ENCODE measurements at places on chromosomes 5 and 9.

GRCh38 chr5:78907255-78907891 lies 77.7 kb downstream of the ARSB start:
- peak; percentile 84 for DNase-seq

GRCh38 chr5:83559118-83559785 lies 87.7 kb downstream of the VCAN start:
- DNase-seq = no peak

- no peak for DNase-seq
Observed at GRCh38 chr9:116383133-116383532, 229.5 kb downstream of the PAPPA start.

- DNase-seq = no peak
Observed at GRCh38 chr5:180102636-180103035, 31.1 kb upstream of the RNF130 start.

DNA sequence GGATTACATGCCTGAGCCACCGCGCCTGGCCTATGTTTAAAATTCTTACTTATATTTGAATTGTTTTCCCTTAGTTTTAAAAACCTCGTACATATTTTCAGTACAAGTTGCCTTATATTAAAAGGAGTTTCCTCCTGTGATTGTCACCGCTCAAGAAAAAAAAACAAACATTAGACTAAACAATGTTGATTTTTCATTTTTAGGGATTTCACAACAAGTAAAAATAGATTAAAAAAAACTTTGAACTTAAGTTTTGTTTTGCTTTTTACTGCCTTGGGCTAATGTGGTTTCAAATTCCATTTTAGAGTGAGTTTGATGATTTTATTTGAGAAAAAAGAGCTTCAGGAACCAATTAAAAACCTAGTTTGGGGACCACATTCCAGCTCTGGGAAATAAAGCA lies 1196.6 kb upstream of the CDH18 start:
- no peak for DNase-seq

GRCh38 chr5:131206772-131207171 lies 36.0 kb downstream of the LYRM7 start:
- DNase-seq = no peak

- peak; percentile 43 for DNase-seq
Observed at GRCh38 chr5:138978080-138978479, 102.9 kb upstream of the LRRTM2 start.

DNA sequence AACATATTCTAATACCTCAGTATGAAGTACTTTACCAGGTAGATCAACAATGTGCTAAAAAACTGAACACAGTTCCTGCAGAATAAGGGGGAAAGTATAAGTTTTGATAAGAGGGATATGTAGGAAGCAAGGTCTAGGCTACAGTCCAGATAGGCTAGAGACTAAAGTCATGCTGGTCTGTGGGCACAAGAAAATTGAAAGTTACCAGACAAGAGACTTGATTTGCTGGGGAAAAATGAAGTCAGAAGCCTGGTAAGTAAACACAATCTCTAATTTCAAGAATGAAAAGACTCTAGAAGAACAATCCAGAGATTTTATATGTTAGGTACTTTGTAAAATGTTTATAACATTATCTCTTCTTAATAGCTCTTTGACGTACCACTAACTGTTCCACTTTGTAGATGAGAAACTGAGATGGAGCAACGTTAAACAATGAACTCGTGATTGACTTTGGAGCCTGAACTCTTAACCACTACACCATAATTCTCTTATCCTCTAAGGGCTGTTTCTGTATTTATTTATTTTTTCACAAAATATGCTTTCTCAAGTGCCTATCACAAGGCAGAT lies 19.5 kb downstream of the ADAMTS6 start:
- no peak for DNase-seq

- peak; percentile 11 for DNase-seq
Observed at GRCh38 chr5:111313017-111313724, 89.0 kb downstream of the CAMK4 start.

DNA sequence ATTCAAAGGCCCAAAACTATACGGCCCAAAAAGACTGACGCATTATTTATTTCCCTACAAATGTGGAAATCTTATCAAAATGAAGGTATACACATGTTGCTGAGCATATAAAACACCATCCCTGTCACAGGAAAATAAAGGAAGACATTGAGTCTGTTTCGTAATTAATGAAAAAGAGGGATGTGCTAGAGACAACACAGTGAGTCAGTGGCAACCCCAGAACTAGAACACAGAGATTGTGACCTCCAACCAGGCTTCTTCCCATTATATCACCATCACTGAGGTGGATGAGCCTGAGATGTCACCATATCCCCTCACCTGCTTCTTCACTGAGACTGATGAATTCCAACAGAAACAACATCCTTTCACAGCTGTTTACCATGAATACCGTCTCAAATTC lies 3.8 kb downstream of the NDUFA8 start:
- no peak for DNase-seq

GRCh38 chr5:173217626-173218397 lies 17.2 kb downstream of the NKX2-5 start:
- no peak for DNase-seq

DNA sequence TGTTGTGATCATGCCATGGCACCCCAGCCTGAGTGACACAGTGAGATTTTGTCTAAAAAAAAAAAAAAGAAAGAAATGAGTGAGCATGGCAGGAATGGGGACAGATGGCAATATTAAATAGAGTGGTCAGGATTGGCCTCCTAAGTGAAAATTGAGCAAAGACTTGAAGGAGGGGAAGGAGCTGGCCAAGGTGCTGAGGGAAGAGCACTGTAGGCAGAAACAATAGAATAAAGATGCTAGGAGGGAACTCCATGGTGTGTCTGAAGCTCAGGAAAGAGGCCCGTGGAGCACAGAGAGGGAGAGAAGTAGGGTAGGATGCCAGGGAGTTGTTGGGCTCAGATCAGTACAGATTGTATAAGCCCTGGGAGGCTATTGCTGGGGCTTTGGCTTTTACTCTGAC lies 64.4 kb upstream of the PCAT7 start:
- DNase-seq = no peak

DNA sequence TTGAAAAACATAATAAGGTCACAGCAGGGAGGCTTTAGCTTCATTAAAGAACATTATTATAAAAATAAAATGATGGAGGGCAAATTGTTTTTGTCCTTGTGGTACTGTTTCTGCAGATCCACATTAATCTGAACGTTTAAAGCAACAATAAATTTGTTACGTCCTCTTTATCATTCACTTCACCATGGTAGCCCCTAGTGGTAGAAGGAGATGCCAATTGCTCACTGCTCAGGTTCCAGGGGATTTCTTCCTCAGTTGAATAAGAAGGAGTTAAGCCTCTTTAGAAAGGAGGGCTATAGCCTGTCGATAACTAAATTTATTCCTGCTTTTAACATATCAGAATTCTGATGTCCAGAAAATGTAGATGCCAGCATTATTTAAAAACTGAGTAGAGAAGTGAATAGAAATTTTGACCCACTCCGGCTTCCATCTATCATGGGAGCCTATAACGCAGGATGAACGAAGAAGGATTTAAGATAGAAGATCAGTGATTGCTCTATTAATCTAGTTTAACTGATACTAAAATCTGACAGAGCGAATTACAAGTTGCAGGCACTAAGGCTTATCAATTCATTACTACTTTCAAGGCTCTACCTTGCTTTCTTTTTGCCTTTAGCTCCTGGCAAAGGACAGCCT lies 692.3 kb downstream of the PTPRD start:
- no peak for DNase-seq

- no peak for DNase-seq
Observed at GRCh38 chr9:119302988-119303698, 66.1 kb downstream of the BRINP1 start.

GRCh38 chr9:115627511-115627910 lies 509.6 kb upstream of the TNC start:
- no peak for DNase-seq

DNA sequence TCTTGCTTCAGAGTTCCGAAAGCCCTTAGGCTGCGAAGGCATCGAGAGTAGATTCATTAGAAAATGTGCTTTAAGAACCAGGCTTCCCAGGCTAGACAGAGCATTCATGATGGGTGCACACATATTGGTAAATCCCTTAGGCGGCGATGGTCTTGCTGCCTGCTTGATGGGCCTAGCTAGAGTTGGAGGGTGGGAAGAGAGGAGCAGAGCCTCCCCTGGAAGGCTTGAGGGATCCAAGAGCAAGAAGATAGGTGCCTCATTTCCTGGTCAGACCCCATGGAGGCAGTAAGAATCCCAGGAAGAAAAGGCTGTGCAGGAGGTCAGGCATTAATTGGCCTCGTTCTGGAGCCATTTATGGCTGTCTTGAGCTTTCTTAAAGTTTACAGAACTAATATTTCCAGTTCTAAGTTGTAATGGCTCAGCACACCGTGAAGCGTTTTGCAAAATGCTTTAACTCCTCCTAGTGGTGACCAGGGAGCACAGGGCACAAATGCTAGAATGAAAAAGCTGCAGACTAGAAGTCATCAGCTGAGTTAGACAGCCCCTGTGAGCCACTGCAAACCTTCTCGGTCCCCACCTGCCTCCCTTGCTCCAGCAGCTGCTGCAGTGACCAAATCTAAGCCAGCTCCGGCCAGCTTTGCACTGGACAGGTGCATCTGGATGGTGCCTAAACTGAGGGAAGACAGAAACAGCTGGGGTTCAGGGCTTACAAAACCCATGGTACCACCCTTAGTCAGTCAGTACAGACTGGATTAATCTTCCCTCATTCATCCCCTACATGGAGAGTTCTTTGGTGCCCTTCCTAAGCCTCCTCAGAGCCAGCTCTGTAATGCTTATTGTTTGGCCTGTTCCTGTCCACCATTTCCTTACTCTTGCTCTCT lies 14.7 kb downstream of the SLC45A2 start:
- peak; percentile 82 for DNase-seq

GRCh38 chr9:111050819-111051218 lies 12.5 kb upstream of the LPAR1 start:
- no peak for DNase-seq

DNA sequence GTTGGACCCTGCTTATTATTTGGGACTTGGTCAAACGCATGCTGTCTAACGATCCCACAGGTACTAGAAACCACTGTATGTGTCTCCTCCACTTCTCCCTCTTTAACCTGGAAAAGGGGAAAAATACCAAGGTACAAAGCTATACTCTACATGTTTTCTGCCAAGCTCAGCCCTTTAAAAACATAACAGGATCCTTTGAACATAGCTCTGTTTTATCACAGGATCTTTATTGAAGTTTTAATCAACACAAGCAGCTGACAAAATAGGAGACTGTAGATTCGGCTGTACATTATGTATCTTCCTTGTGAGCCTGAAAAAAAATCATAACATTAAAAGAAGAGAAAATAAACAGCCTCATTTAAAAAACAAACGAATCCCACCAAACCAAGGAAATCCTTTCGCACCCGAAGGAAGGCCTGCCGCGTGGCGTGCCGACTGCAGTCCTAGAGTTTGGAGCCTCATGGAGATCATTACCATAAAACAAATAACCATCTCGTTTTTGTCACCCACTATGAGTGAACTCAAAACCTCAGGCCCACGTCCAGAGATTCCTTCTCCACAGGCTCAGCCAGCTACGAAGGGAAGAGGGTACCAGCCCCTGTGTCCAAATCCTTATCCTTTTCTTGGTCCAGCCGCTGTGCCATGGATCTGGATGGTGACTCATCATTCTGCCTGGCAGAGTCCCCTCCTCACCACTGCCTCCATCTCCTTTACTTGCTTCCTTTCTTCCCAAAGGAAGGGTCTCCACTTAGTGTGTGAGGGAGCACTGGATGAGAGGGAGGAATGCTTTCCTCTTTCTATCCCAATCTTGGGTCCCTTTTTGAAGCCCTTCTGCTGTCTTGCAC lies 651.1 kb downstream of the CCDC171 start:
- no peak for DNase-seq

DNA sequence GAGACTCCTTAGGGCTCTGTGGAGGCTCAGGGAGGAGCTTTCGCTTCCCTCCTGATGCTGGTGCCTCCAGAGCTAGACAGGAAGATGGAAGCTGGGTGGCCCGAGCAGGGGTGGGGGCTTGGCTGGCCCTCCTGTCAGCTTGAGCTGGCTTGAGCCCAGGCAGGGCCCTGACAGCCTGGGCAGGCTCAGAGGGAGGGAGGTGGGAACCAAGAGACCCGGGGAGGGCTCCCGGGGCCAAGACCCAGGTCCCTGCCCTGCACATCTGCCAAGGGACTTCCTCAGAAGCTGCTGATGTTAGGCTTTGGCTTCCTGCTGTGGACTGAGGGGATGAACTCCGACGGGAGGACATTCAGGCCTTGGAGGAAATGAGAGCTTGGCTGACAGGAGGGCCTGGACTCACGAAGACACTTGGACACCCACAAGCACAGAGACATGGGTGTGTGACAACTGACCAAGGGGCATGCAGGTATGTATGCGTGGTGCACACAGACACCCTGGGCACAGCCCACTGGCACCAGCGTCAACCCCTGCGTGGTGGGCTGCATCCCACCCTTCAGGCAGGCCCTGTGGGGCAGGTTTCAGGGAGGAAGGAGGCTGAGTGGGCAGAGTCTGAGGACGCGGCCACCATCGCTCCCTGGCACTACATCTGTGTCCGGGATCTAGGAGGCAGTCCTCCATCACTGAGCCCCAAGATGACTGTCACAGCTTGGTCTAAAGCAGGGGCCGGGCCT lies 1.7 kb upstream of the LTC4S start:
- DNase-seq = no peak

GRCh38 chr9:120383611-120383998 lies 196.4 kb downstream of the CDK5RAP2 start:
- no peak for DNase-seq

DNA sequence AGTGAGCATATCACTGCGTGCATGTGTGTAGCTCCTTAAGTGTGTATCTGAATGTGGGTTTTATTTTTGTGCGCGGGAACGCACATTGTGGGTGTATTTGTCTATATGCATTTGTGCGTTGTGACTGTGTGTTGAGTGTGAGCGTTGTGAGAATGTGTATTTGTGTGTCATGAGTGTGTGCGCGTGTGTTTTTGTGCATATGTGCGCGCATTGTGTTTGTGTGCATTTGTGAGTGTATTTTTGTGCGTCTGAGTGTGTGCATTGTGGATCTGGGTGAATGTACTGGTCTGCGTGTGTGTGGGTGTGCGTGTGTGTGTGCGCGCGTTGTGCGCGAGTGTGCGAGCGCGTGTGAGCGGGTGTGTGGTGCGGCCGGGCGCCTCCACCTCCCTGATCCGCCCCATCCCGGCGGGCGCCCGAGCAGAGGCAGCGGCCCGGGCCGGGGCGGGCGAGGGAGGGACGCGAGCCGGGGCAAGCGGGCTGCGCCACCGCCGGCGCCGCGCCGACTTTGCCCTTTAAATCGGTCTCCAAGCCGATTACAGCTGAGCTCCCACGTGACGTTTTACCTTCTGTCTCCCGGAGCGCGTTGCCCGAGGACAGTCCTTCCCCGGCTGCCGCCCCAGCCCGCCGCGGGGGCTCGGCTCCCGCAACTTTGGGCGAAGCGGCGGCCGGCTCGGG lies at the start of gene RASGRF2:
Gene RASGRF2, plus strand, starts transcription at position 596 of the 675 bp plus-strand sequence. CDS start 376 bp downstream, outside the sequence.
- peak; percentile 40 for DNase-seq

- DNase-seq = no peak
Observed at GRCh38 chr5:133193794-133194193, 142.0 kb downstream of the HSPA4 start.

GRCh38 chr5:180291234-180291940 lies 496 bp downstream of the MAPK9 start:
- no peak for DNase-seq

Data from foreskin fibroblast (primary cell).